Fibroblast of upper back skin (primary cell): ENCODE measurements at places on chromosomes 13 and 19.

DNA sequence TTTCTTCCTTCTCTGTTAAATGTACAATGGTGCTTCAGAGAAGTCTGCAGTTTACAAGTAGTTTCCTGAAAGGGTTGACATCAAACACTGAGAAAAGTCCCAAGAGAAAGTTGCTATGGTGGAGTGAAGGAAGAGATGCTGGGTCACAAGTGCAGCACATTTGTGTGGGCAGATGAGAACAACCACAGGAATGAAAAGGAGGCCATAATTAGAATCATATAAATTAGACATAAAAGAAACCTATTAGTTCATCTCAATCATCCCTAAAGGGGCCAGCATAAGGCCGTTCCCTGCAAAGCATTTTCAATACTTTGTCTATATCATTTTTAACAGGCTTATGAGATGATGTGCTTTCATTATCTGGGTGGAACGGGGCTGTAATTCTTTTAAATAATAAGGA lies 359.2 kb downstream of the IRS2 start:
- peak; percentile 40 for DNase-seq

DNA sequence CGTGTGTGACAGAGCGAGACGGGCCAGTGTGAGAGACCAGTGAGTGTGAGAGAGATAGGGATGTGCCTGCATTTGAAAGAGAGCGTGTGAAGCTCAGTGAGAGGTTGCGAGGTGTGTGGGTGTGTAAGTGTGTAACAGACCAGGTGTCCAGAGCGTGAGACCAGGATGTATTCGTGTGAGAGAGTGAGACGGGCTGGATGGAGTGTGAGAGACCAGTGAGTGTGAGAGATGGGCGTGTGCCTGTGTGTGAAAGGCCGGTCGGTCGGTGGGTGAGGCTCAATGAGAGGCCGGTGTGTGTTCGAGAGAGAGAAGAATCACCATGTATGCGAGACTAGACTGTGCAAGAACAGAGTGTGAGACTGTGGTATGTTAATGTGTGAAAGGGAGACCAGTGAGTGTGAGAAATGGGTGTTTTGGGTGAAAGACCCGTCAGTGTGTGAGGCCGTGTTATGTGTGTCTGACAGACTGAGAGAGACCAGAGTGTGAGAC lies 679 bp downstream of the ZNF471 start:
- no peak for DNase-seq

DNA sequence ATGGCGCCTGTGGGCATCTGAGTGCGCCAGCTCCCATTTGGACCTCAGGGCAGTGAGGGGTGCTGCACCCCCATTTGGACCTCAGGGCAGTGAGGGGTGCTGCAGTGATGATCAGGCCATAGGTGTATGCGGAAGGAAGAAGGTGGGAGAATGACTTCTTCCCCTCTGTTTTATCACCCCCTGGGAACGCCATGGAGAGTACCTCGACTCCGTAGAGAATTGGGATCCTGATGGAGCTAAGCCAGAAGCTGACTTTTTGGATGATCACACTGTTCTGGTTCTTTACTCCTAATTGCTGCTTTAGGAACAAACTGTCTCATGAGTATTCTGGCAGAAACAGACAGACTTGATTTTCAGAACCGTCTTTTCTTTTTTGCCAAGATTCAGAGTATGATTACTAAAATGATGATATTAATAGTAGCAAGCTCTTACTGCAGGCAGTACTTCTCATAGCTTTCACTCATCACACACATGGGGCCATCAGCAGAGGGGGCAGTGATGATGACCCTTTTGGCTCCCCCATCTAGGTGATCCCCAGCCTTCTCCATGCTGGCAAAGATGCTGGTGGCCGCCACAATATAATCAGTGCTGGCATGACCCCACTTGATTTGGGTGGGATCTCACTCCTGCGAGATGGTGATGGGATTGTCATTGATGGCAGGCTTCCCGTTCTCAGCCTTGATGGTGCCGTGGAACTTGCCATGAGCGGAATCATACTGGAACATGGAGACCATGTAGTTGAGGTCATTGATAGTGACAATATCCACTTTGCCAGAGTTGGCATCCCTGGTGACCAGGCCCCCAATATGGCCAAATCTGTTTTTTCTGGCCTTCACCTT lies 10.3 kb upstream of the UBAC2 start:
- DNase-seq, result no peak

- no peak for DNase-seq
Measured at GRCh38 chr19:27748551-27749152, 1464.3 kb downstream of the UQCRFS1 start.

GRCh38 chr13:99677116-99677951 lies 176.1 kb downstream of the TM9SF2 start:
- peak; percentile 38 for DNase-seq
